Stimulated activated CD8-positive, alpha-beta memory T cell treated with anti-CD3 and anti-CD28 coated beads, Interleukin-4, amount 100 ng/mL, for 1 hour (primary cell): ENCODE measurements at places on chromosomes 11 and 22.

- no peak for DNase-seq
Measured at GRCh38 chr22:44291674-44292360, 20.9 kb downstream of the SHISAL1 start.

DNA sequence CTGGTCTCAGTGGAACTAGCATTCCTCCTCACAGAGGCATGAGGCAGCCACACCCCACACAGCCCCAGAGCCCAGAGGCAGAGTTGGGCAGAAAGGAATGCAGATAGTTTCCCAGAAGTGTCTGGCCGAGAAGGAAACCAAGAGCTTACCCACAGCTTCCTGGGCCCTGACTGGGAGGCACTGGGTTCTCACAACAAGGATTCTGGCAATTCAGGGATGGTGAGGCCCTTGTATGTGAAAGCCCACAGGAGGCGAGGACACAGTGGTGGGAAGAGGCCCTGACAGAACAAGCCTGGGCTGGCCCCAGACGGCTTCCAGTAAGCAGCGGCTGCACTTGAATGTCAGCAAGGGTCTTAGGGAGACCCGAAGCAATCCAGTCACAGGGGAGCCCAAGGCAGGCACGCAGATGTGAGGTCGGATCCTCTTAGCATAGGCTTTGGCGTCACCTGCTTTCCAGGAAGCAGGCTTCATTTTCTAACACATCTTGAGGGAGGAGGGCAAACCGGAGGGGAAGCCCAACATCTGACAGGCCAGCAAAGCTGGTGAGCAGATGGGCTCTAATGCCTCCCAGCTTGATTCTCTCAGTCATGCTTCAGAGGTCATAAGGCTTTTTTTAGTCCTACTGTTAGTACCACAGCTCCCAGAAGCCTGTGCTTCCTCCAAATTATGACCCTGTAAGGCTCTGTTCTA lies 78.3 kb upstream of the AKIP1 start:
- DNase-seq, result no peak

GRCh38 chr22:30640361-30640760 lies 4.8 kb downstream of the SLC35E4 start:
- no peak for DNase-seq

- no peak for DNase-seq
Measured at GRCh38 chr22:39176143-39176713, 23.7 kb upstream of the CBX7 start.

DNA sequence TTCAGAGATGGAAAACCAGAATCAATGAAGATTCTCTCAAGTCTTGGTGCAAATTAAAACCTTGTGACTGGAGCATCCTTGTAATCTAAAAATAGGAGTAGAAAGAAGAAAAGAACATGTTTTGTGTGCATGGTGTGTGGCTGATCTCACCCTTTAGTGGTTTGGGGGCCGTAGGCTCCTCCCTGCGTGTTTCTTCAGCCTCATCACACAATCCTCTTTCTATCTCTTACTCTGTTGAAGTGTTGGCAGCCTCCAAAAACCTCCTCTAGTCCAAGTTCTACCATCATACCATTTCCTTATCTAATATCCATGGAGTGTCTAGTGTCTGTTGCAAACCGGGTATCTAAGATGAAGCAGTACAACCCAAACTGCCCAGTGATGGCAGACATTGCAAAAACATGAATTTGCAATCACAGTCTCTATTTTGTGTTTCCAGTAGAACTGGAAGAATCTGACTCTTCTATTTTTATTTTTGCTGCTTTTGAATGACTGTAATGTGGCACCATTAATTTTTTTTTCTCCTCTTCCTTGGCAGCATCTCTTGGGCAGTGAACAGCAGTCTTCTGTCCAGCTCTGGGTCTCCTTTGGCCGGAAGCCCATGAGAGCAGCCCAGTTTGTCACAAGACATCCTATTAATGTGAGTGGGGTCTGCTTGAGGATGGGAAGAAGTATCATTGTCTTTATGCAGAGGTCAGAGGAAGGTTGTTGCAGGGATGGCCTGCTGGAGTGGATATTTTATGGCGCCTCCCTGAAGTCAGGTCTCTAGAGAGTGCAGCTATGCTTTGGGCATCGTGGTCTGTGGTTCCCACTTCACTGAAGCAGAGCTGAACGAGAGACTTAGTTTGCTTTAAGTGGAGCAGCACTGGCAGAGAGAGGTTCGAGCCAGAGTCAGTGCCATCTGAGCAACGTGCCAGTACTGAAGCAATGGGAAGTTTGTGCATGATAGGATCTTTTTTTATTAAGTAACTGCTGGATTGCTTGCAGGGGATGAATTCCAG lies 60.0 kb upstream of the SORL1-AS1 start:
- DNase-seq, result no peak

DNA sequence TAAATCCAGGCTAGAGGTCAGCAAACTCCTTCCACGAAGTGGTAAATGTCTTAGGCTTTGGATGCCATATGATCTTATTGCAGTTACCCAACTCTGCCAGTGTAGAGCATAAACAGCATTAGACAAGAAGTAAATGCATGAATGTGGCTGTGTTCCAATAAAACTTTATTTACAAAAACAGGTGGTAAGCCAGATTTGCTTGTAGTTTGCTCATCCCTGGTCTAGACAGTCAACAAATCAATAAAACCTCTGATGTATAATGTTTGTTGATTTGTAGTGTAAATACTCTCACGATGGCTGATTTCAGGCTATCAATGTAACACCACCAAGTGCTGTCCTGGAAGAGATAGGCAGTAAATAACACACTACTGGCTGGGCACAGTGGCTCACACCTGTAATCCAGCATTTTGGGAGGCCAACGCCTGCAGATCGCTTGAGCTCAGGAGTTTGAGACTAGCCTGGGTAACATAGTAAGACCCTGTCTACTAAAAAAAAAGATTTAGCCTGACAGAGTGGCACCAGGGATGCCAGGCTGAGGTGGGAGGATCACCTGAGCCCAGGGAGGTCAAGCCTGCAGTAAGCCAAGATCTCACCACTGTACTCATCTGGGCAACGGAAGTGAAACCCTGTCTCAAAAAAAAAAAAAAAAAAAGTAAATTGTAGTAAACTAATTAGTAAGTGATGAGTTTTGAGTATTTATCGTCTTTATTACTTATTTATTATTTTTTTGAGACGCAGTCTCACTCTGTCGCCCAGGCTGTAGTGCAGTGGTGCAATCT lies 6.9 kb upstream of the CATSPER1 start:
- DNase-seq, result no peak

GRCh38 chr11:114478768-114479167 lies 39.5 kb downstream of the REXO2 start:
- DNase-seq, result no peak

DNA sequence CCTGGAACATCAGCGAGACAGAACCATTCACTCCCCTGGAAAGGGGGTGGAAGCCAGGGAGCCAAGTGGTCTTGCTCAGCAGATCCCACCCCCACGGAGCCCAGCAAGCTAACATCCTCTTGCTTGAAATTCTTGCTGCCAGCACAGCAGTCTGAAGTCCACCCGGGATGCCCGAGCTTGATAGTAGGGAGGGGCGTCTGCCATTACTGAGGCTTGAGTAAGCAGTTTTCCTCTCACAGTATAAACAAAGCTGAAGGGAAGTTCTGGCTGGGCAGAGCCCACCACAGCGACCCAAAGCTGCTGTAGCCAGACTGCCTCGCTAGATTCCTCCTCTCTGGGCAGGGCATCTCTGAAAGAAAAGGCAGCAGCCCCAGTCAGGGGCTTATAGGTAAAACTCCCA lies 764.8 kb upstream of the LUZP2 start:
- no peak for DNase-seq

- no peak for DNase-seq
Measured at GRCh38 chr11:46916286-46917108, 1.9 kb downstream of the LRP4 start.

DNA sequence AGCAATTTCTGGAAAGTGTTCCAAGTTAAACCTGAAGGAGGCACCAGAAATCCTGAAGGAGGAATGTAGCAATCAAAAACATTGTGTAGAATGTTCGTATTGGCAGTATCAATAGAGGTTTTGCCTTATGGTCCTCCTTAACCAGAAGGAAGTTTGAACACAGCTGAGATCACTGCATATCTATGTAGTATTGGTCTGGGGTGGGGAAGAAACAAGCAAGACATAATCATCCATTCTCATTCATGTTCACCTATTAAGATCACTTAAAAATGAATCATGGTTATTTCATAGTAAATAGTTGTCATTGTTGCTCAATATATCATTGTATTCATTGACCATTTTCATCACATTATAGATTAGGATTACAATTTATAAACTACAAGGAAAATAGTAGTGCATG lies 160.5 kb downstream of the DDX10 start:
- DNase-seq, result no peak

- DNase-seq, result no peak
Measured at GRCh38 chr11:120215634-120216033, 4.8 kb downstream of the OAF start.

- no peak for DNase-seq
Measured at GRCh38 chr11:73384872-73385689, 8.9 kb downstream of the RELT start.

- DNase-seq, result no peak
Measured at GRCh38 chr11:34619062-34619516, 1.8 kb upstream of the EHF start.

DNA sequence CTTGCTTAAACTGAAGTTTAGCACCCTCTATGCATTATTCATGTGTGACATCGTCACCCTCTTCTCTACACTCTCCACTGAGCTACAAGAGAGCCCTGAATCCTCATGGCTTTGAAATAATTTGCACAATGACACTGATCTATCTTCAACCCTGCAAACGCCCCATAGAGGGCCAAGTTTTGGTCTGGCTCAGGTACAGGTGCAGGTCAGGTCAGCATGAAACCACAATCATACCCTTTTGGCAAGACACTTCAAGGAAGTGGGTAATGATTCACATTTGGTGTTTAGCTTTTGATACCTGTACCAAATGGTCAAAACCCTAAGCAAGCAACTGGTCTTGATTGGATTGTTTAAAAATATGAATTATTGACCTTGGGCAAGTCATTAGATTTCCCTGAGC lies 122.2 kb upstream of the CADM1 start:
- DNase-seq, result no peak

- no peak for DNase-seq
Measured at GRCh38 chr11:56509439-56509838, 18.3 kb upstream of the OR5M8 start.

- DNase-seq, result no peak
Measured at GRCh38 chr11:118102721-118103261, 16.0 kb upstream of the SMIM35 start.

DNA sequence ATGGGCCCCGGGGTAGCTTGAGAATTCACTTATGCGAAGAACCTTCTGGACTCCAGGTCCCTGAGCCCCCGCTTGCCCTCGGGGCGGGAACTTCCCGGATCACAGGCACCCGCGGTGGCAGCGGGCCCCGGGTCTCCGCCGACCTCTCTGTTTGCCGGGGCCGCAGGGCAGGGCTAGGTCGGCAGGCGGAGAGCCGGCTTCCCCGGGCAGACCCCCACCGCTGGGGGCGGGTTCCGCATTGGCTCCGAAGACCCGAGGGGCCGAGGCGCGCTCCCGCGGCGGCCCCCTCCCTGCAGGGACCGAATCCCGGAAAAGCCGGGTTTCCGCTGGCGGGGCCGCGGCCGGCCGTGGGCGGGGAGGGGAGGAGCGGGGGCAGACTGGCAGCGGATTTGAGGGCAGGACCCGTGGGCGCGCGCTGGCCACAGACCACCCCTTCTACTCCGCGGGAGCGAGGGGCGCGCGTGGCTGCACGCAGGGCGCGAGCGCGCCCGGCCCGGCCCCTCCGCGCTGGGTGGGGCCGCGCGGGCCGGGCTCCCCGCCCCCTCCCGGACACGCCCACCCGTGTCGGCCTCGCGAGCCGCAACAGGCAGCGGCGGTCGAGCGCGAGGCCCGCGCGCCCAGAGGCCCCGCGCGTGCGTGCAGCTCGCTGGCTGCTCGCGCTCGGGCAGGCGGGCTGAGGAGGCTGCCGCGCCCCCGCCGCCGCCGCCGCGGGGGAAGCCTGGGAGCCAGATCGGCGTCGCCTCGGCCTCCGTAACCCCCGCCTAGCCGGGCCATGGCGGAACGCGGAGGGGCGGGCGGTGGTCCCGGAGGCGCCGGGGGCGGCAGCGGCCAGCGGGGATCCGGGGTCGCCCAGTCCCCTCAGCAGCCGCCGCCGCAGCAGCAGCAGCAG lies at the start of gene PACS1:
Gene PACS1, plus strand, starts transcription at position 558 of the 889 bp plus-strand sequence. Its CDS starts 215 bp downstream, at position 773.
- DNase-seq, result peak; percentile 57

GRCh38 chr11:340539-341512 lies 20.2 kb upstream of the IFITM3 start:
- no peak for DNase-seq

- no peak for DNase-seq
Measured at GRCh38 chr11:124796312-124796711, 3.9 kb downstream of the MSANTD2 start.

- DNase-seq, result no peak
Measured at GRCh38 chr11:62933750-62934495, 12.8 kb upstream of the CHRM1 start.

DNA sequence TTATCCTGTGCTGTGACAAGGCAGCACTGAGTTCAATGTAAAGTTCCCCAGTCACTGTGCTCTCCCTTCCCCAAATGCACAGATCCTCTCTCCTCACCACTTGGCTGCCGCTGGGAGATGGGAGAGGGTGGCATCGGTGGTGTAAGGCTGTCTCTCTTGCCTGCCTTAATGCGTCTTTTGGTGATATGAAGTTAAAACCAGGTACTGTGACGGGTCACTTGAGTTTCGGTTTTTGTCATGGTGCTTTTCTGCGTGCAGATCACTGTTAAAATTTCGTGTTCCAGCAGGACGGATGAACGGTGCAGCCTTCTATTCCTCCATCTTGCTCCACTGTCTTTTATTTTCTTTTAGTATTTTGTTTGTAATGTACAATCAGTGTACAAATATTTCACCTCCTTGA lies 18.6 kb downstream of the GLB1L2 start:
- no peak for DNase-seq

DNA sequence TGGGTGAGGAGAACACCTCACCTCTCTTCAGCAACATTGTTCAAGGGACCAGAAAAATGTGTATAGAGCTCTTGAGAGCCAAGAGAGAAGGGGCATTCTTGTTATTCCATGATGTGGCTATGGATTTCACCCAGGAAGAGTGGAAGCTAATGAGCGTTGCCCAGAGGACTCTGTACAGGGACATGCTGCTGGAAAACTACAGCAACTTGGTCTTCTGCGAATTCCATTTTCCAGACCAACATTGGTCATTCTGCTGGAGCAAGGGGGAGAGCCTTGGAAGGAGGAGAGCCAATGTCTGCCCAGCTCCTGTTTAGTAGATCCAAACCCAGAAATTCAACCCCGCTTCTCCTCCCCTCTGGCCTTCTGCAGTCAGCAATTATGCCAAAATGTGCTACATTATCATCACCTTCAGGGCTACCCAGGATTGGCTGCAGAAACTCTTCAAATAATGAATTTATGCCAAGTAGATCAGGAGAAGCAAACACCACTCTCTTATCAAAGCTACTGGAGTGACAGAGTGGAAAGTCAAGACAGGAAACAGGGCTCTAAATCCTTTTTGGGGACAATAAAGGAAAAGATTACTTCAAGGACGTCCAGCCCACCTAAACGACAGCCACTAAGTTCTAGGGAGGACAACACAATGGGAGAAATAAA lies 707.5 kb upstream of the LUZP2 start:
- DNase-seq, result no peak

GRCh38 chr22:32476281-32477195 lies 1.9 kb downstream of the FBXO7 start:
- no peak for DNase-seq
